AG04449 (cell line): ENCODE measurements at places on chromosomes 4 and X.
A peak's percentile ranks its signal among the peaks of the same experiment; 100 is the strongest.

DNA sequence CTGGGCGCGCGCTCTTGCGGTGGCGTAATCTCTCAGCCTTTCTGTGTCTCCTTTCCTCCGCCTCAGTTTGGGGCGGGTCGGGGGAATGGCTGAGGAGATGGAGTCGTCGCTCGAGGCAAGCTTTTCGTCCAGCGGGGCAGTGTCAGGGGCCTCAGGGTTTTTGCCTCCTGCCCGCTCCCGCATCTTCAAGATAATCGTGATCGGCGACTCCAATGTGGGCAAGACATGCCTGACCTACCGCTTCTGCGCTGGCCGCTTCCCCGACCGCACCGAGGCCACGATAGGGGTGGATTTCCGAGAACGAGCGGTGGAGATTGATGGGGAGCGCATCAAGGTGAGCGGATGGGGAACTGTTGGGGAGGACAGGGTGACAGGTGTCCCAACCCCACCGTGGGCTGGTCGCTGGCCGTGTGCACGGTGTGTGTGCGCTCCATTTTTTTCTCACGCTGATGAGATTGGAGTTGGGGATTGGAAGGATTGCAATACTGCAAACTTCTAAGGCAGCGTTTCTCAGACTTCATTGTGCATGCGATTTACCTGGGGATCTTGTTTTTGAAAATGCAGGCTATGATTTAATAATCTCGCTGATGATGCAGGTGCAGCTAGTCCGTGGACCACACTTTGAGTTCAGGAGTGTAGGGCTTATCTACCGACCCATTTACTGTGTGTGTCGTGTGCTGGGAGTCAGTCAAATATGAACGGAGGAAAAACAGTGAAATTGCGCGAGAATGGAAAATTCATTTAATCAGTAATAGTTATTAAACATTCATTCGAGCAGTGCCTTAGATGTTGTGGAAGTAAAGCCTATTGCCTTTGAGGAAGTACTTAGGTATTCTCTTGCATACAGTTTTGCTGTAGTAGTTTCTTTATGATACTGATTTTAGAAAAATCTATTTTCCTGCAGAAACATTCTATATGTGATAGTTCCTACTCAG lies at the start of gene RAB33B:
Gene RAB33B, plus strand, starts transcription at position 11 of the 935 bp plus-strand sequence. Its CDS starts 75 bp downstream, at position 86.
- DNase-seq: peak; percentile 44

- peak; percentile 2 for DNase-seq
These were observed 43.9 kb upstream of the MTMR1 start for GRCh38 chrX:150649096-150649870.

DNA sequence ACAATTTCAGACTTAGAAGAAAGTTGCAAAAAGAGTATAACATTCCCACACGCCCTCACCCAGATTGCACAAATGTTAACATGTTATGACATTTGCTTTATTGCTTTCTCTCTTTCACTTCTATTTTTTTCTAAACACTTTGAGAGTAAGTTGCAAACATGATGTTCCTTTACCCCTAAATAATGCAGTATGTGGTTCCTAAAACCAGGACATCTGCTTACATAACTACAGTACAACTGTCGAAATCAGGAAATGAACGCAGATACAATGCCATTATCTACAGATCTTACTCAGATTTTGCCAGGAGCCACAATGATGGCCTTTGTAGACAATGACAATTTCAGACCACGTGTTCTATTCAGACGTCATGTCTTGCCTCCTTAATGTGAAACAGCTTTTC lies 22.4 kb downstream of the SH3TC1 start:
- no peak for DNase-seq

DNA sequence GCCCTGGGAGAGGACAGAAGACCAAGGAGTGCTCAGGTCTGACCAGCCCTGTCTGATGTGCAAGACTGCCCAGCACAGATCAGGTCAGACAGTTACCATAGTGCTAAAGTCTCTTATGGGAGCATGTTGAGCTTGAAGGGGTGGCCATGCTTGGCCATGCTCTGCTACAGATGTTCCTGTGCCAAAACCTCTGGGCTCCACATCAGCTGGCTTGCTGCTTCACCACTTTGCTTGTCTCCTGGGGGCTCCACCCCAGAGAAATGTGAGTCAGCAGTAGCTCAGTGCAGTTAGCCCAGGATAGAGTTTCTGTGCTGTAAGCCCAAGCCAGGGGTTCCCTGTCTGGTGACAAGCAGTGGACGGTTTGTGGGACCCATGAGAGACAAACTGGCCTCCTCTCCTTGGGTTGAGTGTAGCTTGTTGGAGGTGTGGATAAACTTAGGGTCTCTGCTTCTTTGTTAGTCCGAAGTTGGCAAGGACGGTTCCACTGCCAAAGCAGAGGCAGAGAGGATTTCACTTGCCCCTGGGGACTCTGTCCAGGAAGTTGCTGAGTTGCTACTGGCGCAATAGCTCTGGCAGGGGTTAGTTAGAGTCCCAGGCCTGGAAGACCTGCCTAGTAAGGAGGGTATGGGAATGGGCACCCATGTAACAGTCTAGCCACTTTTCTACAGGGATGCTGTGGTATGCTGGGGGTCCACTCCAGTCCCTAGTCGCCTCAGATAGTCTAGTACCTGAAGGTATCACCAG lies 8.7 kb upstream of the TMSB15C start:
- DNase-seq: no peak

- no peak for DNase-seq
These were observed 368.7 kb downstream of the CCSER1 start for GRCh38 chr4:90495936-90496335.

- no peak for DNase-seq
These were observed 921.8 kb upstream of the PCDH10 start for GRCh38 chr4:132227151-132227856.

- DNase-seq: no peak
These were observed 85.0 kb upstream of the FAM241A start for GRCh38 chr4:112060212-112060611.

DNA sequence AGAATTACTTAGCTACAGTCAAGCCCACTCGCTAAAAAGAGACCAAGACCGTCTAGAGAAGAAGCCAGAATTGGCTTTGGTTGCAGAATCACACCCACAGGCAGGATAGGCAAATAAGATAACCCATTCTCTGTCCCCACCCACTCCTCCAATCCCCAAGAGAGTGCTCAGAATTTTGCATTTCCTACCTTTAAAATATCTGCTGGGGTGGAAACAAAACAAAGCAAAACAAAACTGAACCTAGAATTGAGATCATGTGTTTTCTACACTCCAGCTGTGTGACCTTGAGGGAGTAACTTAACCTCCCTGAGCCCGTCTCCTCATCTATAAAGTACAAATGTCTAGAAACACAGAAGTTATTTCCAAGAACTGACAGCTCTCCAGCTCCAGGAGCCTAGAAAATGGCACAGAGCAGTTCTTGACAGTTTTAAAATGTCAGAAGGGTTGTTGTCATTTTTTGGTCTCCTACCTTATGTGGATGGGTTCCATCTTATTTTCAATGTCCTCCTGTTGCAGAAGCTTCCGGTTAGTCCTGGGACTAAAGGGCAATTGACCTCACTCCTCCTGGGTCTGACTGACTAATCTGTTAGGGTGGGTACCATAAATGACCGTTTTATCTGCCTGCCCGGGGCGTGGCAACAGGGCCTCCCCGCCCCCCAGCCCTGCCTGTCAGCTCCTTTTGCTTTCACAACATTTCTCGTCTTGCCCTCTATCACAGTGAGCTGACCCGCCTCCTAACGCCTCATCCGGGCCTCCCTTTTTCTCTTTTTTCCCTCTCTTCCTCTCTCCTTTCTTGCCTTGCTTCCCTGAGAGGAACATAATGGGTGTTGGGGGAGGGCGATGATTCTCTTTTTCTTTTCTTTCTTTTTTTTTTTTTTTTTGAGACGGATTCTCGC lies 114.0 kb downstream of the RBM47 start:
- DNase-seq: no peak

GRCh38 chr4:110483516-110483915 lies 7.6 kb downstream of the ENPEP start:
- no peak for DNase-seq

DNA sequence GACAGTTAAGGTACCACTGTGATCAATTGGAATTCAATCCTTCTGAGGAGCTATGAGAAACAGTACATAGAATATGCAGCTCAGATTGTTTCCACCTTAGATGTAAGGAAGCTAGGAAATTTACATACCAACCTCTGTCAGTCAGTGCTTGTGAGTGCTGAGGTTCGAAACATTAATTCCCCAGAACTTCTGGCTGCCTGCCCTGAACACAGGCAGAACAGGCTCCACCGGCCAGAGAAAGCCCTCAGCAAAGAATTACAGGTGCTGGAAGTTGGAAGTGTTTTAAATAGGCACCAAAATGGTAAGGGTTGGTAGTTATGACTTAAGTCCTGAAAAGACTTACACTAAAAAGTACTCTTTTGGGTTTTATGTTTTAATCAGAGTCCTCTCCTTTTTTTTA lies 651.8 kb downstream of the C4orf33 start:
- DNase-seq: no peak

- no peak for DNase-seq
These were observed 407.3 kb downstream of the IDS start for GRCh38 chrX:149097786-149098185.

- DNase-seq: no peak
These were observed 27.9 kb downstream of the IQSEC2 start for GRCh38 chrX:53253293-53254020.

GRCh38 chr4:5054532-5054931 lies 3.3 kb downstream of the STK32B start:
- no peak for DNase-seq

- DNase-seq: no peak
These were observed 32.9 kb upstream of the GRID2 start for GRCh38 chr4:92270908-92271307.

- peak; percentile 50 for DNase-seq
These were observed 3.5 kb downstream of the EDA2R start for GRCh38 chrX:66635360-66635759.

GRCh38 chr4:1406394-1406980 lies at the start of gene NKX1-1:
Gene NKX1-1, minus strand, starts transcription at chr4:1406442. Its CDS starts 0 bp downstream, at chr4:1406442.
- DNase-seq: no peak

DNA sequence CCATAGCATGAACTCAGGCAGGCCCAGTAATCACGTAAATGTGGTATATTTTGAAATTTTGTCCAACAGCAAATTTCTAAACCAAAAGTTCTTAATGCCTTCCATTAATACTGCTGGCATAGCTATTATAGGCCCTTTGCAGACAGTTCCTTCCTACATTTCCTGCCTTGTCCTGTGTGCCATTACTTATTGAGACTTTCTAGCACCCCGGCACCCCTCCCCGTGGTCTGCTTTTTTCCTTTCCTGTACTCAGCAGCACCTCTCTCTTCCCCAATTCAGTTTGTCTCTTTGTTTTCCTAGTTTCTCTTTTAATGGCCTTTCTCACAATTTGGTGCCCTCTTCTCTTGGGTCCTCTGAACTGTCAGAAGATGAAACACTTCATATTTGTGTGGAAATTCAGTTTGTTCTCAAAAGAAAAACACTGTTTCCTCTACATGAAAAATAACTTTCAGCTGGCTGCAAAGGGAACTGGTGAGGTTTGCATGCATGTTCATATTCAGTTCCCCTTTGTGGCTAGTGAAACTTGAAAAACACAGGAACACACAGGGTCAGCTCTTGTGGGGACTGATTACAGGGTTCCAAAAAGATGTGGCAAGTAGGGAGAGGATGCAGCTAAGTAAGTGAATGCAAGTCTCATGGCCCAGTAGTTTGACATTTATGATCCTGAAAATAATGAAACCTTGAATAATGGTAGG lies 17.1 kb downstream of the GPR34 start:
- no peak for DNase-seq

- no peak for DNase-seq
These were observed 200.7 kb upstream of the IL15 start for GRCh38 chr4:141435446-141436225.

- no peak for DNase-seq
These were observed 34.6 kb downstream of the PRPS2 start for GRCh38 chrX:12825801-12826200.

GRCh38 chr4:35802644-35803043 lies 441.7 kb downstream of the ARAP2 start:
- DNase-seq: no peak

GRCh38 chr4:108168160-108168670 lies 517 bp downstream of the LEF1 start:
- DNase-seq: no peak

- no peak for DNase-seq
These were observed 61.4 kb upstream of the TRIM2 start for GRCh38 chr4:153142700-153143438.

GRCh38 chrX:43656005-43656494 lies at the start of gene MAOA:
Gene MAOA, plus strand, starts transcription at chrX:43656299. Its CDS starts 43 bp downstream, at chrX:43656342.
- DNase-seq: no peak

DNA sequence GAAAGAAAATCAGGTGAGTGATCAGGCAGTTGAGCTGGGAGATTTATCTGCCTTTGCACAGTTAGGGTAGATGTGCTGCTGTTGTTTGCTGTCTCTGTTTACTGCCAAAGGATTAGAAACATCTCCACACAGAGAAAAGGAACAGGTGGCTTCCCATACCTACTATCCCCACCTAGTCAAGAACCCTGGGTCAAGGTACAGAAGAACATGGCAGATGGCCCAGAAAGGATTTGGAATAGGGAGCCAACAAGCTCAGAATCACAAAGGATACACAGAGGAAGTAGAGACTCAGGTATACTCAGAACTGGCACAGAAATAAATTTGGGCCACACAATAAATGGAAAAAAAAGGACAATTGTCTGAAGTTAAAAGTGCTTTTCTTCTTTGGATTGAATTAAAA lies 64.3 kb downstream of the TIGD2 start:
- no peak for DNase-seq

- no peak for DNase-seq
These were observed 30.0 kb downstream of the RCHY1 start for GRCh38 chr4:75484190-75484589.

DNA sequence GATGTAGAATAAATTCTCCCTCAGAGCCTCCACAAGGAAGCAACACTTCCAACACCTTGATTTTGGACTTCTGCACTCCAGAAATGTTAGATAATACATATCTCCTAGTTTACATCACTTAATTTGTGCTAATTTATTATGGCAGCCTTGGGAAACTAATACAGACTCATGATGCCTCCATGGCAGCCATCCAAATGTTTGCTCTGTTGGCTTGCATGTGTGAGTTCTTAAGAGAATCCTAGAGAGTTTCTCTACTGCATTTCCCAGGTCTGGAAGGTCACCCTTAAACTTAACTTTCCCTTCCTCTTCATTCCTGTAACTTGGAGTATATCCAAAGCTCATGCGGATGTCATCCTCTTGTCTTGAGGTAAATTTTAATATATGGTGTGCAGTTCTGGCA lies 956.1 kb downstream of the ADGRL3 start:
- no peak for DNase-seq

GRCh38 chr4:138115053-138115452 lies 127.1 kb downstream of the SLC7A11 start:
- no peak for DNase-seq
